ENCODE measurements at places on chromosomes 5 and 9.

DNA sequence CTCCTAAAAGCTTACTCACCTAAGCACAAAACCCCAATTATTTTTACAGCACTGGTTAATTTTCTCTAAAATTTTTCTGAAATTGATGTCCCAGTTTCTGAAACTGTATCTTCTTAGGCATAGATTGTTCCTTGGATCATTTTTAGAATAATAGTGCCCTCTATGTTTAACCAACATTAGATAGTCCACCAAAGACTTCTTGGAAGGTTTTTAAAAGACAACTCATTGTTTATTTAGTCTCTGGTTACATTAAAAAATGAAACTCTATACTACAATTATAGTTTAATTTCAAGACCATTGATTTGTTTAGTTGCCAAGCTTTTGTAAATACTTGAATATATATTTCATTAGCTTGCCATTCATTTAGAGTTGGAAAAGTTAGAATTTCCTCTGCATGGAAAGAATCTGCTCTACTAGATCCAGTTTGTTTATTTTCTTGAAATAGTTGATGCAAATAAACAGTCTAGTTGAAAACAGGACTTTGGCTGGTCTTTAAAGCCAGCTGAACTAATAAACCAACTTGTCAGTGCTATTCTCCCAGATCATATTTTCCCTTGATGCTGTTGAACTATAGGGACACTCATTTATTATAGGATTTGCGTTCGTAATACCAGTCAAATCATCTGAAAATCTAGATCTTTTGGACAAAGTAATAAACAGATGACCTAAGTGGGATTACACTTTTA is 990.5 kb downstream of the TLE1 start:
- no peak for DNase-seq

DNA sequence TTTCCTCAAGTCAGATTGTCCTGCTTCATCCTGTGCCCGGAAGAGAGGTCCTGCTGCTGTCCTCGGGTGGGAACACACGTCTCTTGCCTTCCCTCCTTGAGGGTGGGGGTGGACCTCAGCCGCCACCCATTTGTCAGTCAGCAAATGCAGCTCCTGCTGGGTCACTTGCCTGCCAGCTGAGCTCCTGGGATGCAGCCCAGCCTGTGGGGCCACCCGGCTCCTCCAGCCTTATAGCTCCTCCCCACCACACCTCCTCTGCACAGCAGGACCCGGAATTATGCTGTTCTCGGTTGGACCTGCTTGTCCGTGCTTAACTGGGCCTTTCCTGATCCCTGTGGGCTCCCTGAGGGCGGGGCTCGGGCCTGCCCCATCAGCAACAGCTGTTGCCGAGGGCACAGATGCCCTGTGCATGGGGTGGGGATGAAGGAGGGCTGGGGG is 52.7 kb downstream of the RXRA start:
- DNase-seq = no peak

DNA sequence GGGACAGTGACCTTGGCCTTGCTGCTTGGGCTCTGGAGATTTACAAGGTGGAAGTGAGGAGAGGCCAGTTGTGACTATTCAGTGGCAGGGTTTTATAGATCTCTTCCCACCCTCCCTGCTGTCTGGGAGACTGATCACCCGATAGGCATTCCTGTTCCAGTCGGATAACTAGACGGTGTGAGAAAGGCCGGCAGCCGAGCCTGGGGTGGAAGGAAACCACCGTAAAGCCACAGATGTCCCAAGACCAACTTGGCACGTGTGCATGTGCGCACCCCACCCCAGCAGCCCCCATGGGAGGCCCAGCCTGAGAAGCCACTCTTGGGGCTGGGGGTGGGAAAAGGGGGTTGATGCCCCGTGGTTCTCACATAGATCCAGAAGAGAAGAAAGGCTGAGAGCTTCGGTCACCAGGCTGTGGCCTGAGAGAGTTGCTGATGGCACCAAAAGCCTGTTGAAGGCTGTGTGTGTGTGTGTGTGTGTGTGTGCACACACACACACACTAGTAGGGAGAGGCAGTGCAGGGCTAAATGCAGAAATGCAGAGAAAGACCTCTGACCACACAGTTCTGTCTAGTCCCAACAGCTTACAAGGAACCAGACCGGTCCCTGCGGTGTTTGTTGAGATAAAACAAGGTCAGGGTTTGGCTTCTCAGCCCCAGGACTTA is 225.8 kb downstream of the FANCC start:
- no peak for DNase-seq

GRCh38 chr9:8134635-8135034 is 335.1 kb upstream of the DMAC1 start:
- DNase-seq = no peak

DNA sequence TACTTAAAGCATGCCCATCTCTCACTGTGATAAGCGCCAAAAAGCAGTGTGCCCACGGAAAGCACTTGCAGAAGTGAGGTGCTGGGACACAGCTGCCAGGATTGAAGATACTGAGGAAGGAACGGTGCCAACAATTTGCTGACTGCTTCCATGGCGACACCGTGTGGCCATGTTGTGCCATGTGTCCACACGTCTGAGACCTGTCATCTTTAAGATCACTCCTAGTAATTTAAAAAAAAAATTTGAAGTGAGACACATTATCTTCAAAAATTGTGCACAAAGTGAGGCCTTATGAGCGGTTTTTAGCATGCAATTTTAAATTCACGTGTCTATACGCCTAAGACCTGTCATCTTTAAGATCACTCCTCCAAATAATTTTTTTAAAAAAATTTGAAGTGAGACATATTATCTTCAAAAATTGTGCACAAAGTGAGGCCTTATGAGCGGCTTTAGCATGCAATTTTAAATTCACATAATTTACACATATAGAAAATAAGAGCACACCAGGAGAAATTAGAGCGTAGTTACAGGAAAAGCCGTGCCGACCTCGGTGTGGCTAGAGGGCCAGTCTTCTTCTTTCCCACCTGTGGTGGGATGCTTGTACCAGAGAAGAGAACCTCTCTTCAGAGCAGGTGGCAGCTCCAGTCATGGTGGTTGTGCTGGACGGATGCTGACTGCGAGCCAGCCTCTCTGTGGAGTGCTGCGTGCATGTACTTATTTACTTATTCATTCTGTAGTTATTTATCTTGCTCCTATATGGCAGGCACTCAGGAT is 21.4 kb upstream of the FLT4 start:
- DNase-seq = no peak

GRCh38 chr9:98154678-98155077 is 35.7 kb upstream of the TRIM14 start:
- DNase-seq = no peak

- DNase-seq = no peak
Measured at GRCh38 chr5:109224276-109224882, 185.4 kb downstream of the PJA2 start.

DNA sequence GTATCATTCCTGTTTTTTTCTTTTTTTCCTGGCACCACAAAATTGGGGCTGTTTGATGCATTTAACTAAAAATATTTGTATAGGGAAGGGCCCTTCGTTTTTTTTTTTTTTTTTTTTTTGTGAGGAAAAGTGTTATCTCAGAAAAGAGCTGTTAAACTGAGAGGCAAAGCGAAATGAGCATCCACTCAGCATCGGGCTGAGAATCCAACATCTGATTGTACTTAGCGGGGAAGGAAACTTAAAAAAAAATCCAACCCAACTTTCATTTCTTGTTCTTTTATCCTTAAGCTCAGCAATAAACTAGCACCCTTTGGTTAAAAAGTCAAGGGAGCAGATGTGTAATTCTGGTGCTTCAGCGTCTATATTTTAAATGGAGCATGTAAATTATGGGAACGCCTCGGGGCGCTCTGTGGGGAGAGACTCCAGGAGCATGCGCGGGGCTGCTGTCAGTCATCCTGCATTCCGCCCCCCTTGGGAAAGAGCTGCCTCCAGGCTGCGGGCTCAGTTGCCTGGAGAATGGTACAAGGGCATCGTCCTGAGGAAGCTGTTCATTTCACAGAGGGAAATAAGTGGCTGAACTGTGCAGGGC is 33.3 kb downstream of the DMRT2 start:
- DNase-seq = no peak

DNA sequence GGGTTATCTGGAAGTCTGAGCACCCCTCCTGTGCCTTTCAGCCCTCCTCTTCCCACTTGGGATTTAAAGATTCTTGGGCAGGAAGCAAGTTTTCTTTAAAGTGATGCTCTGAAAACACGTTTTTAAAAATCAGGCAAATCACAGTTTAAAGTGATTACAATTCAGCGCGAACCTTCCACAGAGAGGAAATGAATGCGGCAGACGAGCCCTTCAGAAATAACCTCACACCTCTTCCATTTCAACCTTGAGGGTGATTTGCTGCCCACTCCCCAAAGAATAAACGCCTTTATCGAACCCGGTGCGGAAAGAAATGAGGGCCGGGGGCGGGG is 2.3 kb upstream of the EFNA5 start:
- DNase-seq = no peak

DNA sequence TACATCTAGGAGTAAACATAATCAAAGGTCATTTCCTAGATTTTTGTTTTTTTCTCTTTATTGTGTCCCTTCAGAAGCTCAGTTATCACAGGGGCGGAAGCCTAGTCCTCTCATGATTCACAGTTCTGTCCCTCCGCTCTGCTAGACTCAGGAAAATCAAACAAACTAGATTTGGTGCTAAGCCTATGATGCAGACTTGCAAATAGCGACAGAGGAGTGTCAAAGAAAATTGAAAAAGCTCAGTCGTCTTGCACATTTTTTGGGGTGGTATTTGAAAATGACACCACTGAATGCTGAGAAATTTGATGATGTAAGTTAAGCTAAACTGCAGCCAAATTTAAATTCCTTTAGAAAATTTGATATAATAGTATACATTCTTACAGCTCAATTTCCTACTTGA is 59.0 kb downstream of the CDH10 start:
- DNase-seq = no peak

GRCh38 chr5:139964994-139965565 is 78.0 kb downstream of the NRG2 start:
- no peak for DNase-seq

- DNase-seq = no peak
Measured at GRCh38 chr5:176739461-176740051, 70.8 kb upstream of the UNC5A start.

DNA sequence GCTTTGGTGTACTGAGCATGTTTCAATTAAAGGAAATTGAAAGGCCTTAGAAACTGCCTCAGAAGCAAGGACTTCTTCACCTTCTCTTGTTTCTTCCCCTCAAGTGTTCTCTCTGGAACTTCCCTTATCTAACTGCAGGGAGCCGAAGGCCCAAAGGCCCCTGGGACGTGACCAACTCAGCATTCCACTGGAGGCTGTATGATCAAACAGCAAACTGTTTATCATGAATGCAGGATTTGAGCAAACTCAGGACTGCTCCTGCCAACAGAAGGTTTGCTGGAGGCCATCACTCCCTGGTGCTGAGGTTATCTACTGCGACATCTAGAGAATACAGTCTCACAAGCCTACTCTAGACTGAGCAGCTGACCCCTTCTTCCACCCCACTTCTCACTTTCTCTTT is 4.8 kb upstream of the CDH10 start:
- DNase-seq = no peak

DNA sequence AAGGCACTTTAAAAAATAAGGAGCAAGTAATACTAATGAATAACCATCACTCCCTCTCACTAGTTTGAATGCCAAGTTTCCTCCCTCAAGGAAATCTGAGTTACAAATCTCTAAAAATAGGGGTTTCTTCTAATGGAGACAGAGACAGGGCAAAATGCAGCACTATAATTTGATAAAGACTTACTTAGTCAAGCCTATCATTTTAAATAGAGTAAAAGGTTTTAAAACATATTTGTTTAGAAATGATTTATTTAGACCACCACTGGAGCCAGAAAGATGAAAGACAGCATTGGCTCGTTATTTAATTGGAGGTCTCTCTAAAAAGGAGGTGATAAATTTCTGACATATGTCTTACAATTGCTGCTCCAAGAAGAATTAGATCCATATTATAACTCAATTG is 228.7 kb downstream of the TLE1 start:
- no peak for DNase-seq
